ENCODE measurements at places on chromosomes 12 and 14. TPM values are rescaled to one million over a fixed set of nuclear protein-coding genes. Genes with fewer than 3 reads are reported as not detected.

DNA sequence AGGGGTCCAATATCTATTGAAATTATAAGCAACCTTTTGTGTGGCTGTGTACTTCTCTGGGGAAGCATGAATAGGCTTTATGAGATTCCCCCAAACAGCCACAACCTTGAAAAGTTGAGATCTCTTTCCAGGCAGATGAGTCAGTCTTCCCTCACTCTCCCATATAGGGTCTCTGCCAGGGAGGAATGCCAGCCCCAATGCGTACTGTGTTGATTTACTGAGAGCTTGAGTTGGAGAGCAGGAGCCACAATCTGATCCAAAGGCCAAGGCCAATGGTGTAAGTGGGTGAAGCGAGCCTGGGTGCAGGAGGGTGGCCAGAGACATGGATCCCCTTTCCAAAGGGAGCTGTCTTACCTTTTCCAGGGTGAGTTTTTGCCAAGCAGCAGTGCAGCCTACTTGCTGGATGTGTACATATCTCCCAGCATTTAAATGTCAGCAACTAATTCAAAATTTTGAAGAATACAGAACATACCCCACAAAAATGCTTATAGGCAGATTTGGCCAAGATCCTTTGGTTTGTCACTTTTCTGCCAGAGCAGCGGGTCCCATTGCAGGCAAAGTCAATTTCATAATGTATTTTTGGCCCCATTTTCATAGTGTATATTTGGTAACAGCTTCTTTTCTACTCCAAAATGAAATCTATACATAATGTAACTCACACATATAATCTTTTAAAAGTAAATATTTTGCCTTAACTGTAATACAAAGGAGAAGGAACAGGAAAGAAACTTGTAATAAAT, 88.2 kb downstream of the TBC1D30 start:
- no peak for DNase-seq

DNA sequence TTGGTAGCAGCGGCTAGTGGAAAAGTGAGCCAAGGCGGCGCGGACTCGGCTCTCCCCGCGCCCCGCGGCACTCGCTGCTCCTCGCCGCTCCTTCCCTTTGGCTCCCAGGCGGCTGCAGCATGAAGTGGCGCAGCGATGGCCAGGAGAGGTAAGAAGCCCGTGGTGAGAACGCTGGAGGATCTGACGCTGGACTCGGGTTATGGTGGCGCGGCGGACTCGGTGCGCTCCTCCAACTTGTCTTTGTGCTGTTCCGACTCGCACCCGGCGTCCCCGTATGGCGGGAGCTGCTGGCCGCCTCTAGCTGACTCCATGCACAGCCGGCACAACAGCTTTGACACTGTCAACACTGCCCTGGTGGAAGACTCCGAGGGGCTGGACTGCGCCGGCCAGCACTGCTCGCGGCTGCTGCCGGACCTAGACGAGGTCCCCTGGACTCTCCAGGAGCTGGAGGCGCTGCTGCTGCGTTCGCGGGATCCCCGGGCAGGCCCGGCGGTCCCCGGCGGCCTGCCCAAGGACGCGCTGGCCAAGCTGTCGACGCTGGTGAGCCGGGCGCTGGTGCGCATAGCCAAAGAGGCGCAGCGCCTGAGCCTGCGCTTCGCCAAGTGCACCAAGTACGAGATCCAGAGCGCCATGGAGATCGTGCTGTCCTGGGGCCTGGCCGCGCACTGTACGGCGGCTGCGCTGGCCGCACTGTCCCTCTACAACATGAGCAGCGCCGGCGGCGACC, 225.6 kb upstream of the CRY1 start:
- peak; percentile 60 for DNase-seq

- DNase-seq = no peak
Observed at GRCh38 chr14:71695611-71696350, 236.4 kb upstream of the RGS6 start.

- no peak for DNase-seq
Observed at GRCh38 chr14:29913566-29913965, 14.1 kb downstream of the PRKD1 start.

- no peak for DNase-seq
Observed at GRCh38 chr12:41462312-41462711, 274.2 kb downstream of the PDZRN4 start.

DNA sequence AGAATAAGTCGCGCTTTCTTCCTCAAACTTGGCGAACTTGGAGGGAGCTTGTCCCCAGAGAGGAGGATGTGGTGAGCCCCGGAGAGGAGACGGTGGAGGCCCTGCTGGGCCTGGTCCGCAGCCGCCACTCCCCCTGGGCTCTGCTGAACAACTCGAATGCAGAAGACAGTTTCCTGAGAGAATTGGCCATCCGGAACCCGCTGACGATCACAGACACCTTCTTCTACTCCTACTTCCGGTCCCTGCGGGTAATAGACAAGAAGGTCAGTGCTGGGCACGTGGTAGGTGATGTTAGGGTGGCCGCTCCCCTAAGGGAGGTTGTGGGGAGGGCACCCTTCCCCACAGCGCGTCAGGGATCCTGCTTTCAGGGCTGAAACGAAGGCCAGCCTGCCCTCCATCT, 1.6 kb downstream of the LRRC43 start:
- DNase-seq = no peak

GRCh38 chr12:93016752-93017350, 87.8 kb upstream of the EEA1 start:
- no peak for DNase-seq

DNA sequence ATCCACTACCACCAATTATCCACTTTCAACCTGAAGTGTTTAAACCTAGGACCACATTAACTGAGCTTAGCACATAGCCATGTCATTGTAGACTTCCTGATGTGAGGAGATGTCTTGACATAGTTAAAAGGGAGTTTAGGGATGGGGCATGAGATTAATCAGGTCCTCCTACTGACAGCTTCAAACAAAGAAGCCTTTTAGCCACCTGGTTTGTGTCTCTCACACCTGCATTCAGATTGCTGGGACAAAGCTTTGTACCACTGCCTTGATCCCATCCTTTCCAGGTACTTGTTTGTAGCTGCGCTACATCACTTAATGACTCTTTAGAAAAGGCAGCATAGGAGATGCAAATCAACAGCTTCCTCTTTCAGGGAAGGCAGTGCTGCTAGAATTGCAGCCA, 340.7 kb upstream of the DDHD1 start:
- DNase-seq = peak; percentile 47

The LMNTD1 gene
- total RNA-seq = not detected

GRCh38 chr12:125742413-125742812, 677.2 kb downstream of the AACS start:
- no peak for DNase-seq

- no peak for DNase-seq
Observed at GRCh38 chr12:68139001-68139400, 20.5 kb downstream of the IFNG start.

DNA sequence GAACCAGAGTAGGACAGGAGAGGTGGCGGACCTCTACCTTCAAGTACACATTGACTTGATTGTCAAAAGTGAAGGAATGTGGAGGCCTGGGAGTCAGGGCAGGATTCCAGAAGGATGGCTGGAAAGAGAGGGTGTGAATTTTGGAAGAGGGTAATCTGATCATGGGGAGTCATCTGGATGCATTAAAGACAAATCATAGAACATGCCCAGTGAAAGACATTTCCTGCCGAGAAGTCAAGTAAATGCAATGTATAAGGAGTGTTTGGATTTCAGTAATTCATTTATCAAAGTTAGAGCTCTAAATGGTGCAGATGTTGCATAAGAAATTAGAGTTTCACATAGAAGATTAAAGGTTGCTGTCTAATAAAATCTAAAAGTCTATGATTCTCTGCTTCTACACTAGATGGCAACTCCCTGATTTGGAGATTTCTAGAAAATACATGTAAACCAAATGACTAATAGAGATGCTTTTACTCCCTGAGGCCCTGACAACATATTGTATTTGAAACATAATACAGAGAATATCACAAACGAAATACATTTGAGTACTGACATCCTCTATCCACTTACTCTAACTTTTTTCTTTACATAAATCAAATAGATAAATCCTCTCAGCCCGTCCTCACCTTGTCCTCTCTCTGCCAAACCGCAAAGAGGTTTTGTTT, 91.3 kb downstream of the KCNA5 start:
- DNase-seq = no peak

DNA sequence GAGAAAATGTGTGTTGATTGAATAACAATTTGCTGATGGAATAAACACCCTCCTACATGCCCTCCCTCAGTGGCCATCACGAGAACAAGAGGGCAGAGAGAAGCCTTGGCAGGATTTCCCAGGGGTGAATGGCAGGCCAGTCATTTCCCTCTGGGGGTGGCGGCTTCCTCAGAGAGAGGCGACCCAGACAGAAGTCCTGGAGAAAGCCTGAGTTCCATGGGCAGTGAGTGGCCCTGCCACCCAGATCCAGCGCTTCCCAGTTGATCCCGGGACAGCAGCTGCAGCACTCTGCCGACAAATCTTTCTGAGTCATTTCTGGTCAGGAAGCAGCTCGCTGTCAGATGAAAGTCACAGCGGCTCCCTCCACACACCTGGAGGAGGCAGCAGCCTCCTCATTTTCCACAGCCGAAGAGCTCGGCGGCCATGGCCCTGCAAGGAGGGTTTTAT, 123.0 kb downstream of the SCARB1 start:
- no peak for DNase-seq

GRCh38 chr12:88706286-88706685, 126.0 kb upstream of the KITLG start:
- no peak for DNase-seq

GRCh38 chr12:89960011-89960507, 251.4 kb upstream of the ATP2B1 start:
- no peak for DNase-seq

GRCh38 chr12:90682398-90682797, 272.6 kb downstream of the CCER1 start:
- no peak for DNase-seq

GRCh38 chr14:23577710-23578392, 739 bp downstream of the JPH4 start:
- peak; percentile 83 for DNase-seq

GRCh38 chr12:66092559-66093269, 37.8 kb downstream of the LLPH start:
- DNase-seq = no peak

GRCh38 chr12:133106253-133106652, 23.8 kb downstream of the ZNF891 start:
- peak; percentile 25 for DNase-seq

GRCh38 chr12:44114906-44115305, 279.0 kb downstream of the TMEM117 start:
- no peak for DNase-seq

The IQSEC3 gene
- 2.1 TPM for total RNA-seq

- DNase-seq = no peak
Observed at GRCh38 chr12:87820524-87821202, 208.5 kb downstream of the C12orf50 start.

DNA sequence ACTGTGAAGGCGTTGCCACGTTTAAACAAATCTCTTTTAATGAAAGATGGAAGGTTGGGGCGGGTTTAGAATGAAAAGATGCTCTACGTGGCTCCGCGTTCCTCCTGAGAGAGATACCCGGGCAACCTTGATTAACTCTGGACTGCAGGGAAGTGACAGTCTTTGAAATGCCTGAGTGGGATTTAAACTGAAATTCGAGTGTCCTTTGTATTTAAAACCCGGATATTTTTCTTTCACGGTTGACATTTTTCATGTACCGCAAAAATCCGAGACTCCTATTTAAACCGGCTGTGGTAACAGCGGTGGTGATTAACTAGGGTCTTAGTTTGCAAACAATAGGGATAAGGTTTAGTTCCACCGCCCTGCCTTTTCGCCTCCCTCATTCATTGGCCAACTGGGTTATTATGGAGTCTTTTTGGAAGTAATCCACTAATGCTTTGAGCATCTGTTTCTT, 707 bp downstream of the G2E3 start:
- peak; percentile 34 for DNase-seq

The MSI1 gene
- 12.8 TPM for total RNA-seq

DNA sequence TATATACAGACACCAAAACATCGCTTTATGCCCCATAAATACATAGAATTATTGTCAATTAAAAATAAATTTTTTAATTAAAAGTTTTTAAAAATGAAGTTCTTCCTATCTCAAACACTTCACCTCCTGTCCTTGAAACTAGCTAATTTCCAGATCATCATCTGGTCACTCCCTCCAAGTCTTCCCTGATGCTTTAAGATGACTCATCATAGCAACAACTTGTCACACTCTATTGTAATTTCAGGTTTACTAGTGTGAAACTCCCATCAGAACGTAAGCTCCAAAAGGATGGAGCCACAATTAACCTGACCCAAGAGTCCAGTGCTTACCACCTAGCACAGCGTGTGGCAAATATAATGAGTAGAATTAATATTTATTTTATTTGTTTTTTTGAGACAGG, 16.3 kb downstream of the GXYLT1 start:
- no peak for DNase-seq

GRCh38 chr14:97271451-97271960, 474.3 kb downstream of the VRK1 start:
- no peak for DNase-seq

The MGAT4C gene
- total RNA-seq = 4.3 TPM

- DNase-seq = no peak
Observed at GRCh38 chr12:69623970-69624369, 13.3 kb upstream of the LRRC10 start.

DNA sequence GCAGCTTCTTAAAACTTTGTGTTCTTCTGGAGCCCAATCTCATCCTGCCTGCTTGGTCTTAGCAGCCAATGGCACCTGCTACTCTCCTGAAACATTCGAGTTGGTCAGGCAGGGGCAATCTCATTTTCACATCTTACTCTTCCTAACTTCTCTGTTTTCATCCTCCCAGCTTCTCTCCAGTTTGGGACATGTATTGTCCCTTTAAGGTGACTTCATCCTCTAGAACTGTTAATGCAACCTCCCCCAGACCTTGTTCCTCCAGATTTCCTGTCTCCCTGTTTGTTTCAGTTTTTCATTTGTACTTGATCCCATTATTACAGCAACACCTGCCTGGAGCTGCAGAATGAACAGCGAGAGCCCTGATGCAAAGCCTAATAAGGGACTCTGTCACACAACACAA, 31.3 kb downstream of the SERPINA11 start:
- no peak for DNase-seq

- DNase-seq = no peak
Observed at GRCh38 chr12:47987411-47988072, 16.7 kb downstream of the COL2A1 start.

- DNase-seq = no peak
Observed at GRCh38 chr12:52581481-52581880, 7.8 kb upstream of the KRT74 start.

- DNase-seq = no peak
Observed at GRCh38 chr14:25136811-25137210, 86.9 kb upstream of the STXBP6 start.

DNA sequence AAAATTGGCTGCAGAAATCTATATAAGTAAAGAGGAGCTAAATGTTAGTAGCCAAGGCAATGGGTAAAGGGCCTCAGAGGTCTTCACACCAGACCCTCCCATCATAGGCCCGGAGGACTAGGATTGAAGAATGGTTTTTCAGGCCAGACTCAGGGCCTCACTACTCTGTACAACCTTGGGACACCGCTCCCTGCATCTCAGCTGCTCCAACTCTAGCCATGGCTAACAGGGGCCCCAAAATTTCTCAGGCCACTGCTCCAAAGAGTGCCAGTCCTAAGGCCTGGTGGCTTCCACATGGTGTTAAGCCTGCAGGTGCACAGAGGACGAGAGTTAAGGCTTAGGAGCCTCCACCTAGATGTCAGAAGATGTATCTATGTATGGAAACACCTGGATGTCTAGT, 155.5 kb upstream of the MGAT4C start:
- DNase-seq = no peak
